H1 (cell line): ENCODE measurements at places on chromosomes 4 and X. TPM values are rescaled to one million over a fixed set of nuclear protein-coding genes. Genes with fewer than 3 reads are reported as not detected.

The PAGE5 gene
- total RNA-seq = not detected in 2 replicates

The SPOCK3 gene
- 0.44 and 0.60 TPM in 2 replicates for total RNA-seq

The ENPEP gene
- 0.61 and 0.63 TPM in 2 replicates for total RNA-seq

The PASD1 gene
- 0.09 TPM in 1 of 2 replicates, not detected in the other for total RNA-seq

The ZFP42 gene
- total RNA-seq = 187 and 188 TPM in 2 replicates

The CLCN4 gene
- 7.5 and 11.2 TPM in 2 replicates for total RNA-seq

The GPR82 gene
- not detected in 2 replicates for total RNA-seq

The TMEM35A gene
- 5.5 and 5.7 TPM in 2 replicates for total RNA-seq

The LPAR4 gene
- total RNA-seq = 15.5 and 16.3 TPM in 2 replicates

DNA sequence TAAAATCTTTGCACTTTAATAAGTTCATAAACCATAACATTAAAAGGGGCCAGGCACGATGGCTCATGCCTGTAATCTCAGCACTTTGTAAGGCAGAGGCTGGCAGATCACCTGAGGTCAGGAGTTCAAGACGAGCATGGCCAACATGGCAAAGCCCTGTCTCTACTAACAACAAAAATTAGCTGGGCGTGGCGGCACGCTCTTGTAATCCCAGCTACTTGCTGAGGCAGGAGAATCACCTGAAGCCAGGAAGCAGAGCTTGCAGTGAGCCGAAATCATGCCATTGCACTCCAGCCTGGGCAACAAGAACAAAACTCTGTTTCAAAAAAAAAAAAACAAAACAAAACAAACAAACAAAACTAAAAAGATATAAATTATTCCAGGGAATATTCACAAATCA lies 595.2 kb upstream of the LCORL start:
- no peak for DNase-seq

DNA sequence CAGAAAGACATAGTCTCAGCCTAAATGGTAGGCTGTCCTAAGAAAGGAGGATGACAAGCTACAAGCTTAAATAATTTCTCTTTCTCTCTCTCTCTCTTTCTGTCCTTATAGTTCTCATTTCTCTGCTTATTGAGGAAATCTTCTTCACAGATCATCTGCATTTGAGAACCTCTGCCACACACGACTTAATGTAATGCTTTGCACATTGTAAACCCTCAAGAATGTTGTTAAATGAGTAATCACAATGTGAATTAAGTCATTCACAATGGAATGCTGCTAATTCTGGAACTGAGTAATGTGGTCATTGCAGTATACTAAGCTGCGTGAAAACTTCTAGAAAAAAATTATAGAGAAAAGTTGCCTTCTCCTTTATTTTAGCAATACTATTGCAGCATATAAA lies 508.9 kb upstream of the FTHL17 start:
- DNase-seq = no peak

- no peak for DNase-seq
Measured at GRCh38 chr4:160276785-160277325, 1174.0 kb downstream of the RAPGEF2 start.

DNA sequence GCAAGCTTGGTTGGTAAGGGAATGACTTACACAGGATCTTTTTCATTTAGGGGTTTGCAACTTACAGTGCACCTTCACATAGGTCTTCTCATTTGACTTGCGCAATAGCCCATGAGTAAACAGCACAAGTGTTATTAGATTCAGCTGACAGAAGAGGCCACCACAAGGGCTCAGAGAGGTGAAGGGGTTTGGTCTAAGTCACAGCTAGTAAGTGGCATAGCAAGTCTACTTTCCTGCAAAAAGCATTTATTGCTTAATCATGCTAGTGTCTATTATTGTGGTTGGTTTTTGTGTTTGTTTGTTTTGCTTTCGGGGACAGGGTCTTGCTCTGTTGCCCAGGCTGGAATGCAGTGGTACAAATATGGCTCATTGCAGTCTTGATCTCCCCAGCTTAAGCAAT lies 83.3 kb downstream of the SPRY1 start:
- DNase-seq = no peak

DNA sequence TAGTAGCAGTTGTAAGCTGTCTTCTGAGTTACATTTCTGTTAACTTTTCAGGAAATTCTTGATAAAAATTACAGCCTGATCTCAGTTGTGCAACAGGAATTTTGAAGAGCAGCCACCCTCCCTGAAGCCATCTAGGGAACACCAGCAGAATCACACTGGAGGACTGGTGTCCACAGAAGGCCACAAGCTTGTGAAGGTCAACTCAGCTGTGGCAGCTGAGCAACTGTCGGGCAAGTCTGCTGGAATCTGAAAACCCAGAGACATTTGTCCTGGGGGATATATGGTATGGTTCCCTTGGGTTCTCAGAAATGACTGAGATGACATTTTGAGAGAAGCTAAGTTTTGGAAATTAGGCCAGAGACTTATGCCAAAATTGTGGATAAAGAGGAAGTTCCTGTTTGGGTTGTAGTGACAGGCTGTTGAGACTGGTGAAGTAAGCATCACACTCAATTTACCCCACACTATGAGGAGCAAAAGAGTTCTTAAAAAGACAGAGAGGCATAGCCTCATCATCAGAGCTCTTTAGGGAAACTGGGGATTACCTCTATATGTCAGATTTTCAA lies 78.1 kb upstream of the TNIP3 start:
- no peak for DNase-seq

- DNase-seq = no peak
Measured at GRCh38 chr4:125486351-125486750, 171.6 kb downstream of the FAT4 start.

- DNase-seq = no peak
Measured at GRCh38 chrX:146238173-146238572, 420.5 kb downstream of the SLITRK2 start.

- no peak for DNase-seq
Measured at GRCh38 chr4:26953770-26954423, 93.3 kb downstream of the STIM2 start.

DNA sequence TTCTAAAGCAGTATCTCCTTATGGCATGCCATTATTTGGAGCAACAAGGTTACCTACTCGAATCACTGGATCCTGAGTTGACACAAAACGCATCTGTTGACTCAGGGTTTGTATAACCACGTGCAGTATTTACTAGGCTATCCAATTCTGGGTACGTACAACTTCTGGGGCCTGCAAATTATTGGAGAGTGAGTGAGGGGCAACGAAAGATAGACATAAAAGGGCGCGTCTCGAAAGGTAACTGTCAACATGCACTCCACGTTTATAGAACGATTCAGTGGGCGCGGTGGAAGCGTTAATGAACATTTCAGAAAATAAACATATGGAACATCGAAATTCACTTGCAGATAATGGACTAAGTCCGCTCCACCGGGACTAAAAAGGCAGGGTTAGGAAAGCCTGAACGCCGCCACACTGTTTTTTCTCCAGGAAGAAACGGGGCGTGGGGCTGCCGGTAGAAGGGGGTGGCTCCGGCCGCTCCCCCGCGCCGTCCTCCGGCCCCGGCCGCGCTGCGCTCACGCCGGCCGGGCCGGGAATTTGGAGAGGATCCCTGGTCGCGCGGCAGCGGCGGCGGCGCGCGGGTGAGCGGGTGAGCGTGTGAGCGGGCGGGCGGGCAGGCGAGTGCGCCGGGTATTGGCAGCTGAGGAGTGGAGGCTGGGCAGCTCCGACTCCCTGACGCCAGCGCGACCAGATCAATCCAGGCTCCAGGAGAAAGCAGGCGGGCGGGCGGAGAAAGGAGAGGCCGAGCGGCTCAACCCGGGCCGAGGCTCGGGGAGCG lies at the start of gene SMAD1:
Gene SMAD1, plus strand, starts transcription at position 690 of the 778 bp plus-strand sequence. CDS start 32,761 bp downstream, outside the sequence.
- DNase-seq = no peak

DNA sequence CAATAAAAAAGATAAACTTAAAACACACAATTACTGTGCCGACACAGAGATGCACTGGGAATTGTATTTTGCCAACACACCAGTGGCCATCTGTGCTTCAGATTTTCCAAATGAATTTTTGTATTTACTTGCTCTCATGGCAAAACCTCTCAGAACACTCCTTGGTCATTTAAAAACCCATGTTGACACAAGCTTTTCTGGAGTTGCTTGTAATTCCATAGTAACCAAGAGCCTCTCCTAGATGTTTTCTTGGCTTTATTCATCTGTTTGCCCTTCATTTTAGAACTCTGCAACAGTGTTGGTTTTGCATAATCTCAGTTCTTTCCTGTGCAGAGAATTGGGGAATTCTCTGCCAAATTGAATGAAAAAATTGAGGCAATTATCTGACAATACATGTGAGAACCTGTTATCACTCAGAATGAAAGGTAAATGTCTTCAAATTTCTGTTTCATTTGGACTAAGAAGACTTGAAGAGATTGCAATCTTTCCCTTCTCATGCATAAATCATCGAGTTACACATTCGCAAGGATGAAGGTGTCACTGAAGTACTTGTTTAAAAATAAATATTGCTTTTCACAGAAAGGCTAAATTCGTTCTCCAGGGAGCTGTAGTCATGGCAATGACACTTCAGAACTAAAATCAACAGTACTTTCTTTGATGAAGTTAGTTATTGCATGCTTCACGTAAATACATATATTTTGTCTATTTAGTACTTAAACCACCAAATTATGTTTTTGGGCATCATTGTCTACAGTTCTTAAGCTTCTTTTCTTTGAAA lies 301.8 kb upstream of the CTSO start:
- DNase-seq = no peak

DNA sequence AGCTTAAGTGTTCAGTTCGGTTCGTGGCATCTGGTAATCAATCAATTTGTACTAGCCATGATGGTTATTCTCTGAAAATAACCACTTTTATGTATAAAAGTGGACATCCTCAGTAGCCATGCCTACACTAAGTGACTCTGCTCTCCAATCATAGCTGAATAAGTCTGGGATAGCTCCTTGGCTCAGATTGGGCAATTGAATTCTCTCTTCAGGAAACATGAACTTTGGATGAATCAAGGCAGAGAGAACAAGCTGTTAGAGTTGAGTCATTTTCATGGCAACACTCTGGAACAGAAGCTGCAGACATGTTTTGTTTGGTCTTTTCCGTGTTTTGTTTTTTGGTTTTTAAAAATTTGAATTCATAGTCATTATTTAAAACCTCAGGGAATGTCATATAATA lies 66.8 kb upstream of the TMEM164 start:
- DNase-seq = no peak

DNA sequence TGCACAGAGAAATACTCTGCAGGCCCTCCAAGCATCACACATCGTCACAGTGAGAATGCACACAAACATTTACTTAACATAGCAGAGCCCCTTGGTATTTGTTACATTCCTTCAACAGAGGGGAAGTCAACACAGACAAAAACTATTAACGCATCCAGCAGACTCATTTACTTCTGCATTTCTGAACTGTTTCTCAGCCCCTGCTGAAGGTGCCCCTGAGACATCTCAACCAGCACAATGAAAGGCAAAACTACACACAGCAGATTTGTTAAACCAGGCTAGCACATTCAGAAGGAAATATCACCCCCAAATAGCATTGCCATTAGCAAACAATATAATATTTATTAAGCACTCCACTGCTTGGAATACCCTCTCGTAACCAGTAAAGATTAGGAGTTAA lies 367.0 kb downstream of the RAB28 start:
- DNase-seq = no peak

- DNase-seq = no peak
Measured at GRCh38 chr4:106679063-106679462, 310.5 kb upstream of the GIMD1 start.

- DNase-seq = peak; percentile 13
Measured at GRCh38 chr4:147581606-147582350, 35.4 kb upstream of the TMEM184C start.

- DNase-seq = no peak
Measured at GRCh38 chrX:103789004-103789403, 12.4 kb downstream of the PLP1 start.

DNA sequence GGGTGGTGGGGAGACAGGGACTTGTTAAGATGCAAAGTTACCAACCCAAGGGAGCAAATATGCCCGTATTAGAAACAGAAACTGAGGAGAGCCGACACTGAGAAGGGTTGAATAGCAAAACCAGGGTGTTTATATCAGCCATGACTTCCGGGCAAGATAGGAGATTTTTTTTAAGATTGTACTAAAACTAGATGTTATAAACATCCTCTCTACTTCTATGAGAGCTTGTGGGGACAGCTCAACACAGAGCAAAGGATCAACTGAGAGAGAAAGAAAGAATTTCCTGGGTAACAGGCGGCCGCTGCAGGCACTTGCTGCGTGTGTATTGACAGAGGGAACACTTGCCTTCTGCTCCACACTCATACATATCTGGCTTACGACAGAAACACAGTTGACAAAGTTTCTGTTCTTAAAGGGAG lies 49.1 kb upstream of the FBXW7 start:
- DNase-seq = no peak

DNA sequence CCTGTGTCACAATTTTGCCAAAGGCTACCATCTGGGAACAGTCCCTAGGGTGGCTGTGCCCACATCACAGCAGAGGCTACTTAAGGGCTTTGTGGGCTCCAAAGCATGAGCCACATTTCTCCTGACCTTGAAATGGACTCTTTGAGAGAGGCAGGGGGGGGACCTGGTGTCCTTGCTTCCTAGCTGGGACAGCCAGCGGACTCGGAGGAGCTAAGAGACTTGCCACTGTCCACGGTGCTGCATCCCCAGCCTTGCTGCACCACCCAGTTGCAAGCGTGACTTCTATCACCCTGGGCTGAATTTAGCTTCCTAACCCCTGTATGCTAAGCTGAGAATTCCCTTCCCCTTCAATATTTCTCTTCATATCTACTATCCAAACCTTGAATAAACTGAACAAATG lies 99.0 kb downstream of the PHKA2 start:
- no peak for DNase-seq

- peak; percentile 27 for DNase-seq
Measured at GRCh38 chrX:155086202-155086840, 15.0 kb downstream of the BRCC3 start.

GRCh38 chrX:31185884-31186283 lies 114.0 kb upstream of the FTHL17 start:
- no peak for DNase-seq

- no peak for DNase-seq
Measured at GRCh38 chr4:2445571-2445970, 23.3 kb upstream of the RNF4 start.

DNA sequence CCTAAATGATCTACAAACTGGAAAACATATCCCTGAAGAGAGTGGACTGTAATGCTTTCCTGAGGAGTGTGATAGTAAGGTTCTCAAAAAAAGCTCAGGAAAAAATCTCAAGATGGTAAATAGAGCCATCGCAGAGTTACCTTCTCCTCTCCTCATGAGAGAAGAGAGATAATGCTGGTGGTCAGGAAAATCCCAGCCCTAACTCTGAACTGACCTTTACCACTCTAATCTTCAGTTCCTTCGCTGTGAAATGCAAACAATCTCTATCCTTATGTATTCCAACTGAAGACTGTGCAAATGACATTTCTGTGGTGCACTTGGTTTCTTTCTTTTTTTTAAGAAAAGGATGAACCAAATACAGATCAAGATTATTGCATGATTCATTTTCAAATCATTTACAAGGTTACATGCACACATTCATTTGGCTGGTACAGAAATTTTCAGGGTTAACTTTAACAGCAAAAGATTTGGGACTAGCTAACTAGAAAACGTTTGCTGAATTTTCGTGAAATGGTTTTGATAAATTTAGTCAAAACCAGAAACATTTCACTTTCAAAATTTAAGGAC lies 8.3 kb downstream of the PPM1K start:
- DNase-seq = no peak

DNA sequence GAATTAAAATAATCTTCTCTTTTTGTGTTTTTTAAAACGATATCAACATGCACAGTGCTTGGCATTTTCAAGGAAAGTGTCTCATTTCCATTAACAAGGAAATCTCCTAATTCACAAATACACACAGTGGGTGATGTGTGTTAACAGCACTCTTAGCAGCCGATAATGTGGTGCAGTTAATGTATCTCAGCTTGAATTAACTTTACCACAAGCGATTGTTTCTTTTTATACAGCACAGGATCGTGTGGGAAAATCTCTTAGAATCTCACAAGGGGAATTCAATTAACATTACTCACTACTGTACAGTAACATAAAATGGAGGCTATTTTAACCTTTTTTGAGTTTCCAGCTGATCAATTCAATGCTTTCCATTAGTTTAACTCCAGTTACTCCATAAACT lies 1841.9 kb downstream of the STIM2 start:
- no peak for DNase-seq
